Muscle of leg (tissue), 16 donors: ENCODE measurements at places on chromosomes 4 and X. TPM values are rescaled to one million over a fixed set of nuclear protein-coding genes. Genes with fewer than 3 reads are reported as not detected.

PAGE4 gene
- not detected for polyA plus RNA-seq

SMIM10 gene
- polyA plus RNA-seq, result 14.0 TPM

TLR10 gene
- 0.38 TPM for polyA plus RNA-seq

STAP1 gene
- polyA plus RNA-seq, result not detected

GSX2 gene
- polyA plus RNA-seq, result not detected

NAA15 gene
- 23.6 TPM for polyA plus RNA-seq

BRS3 gene
- polyA plus RNA-seq, result not detected

SYP gene
- polyA plus RNA-seq, result 1.2 TPM

NALF2 gene
- polyA plus RNA-seq, result 1.2 TPM

GAGE12H gene
- polyA plus RNA-seq, result not detected

FRYL gene
- polyA plus RNA-seq, result 25.9 TPM

CABS1 gene
- not detected for polyA plus RNA-seq

AFF2 gene
- 0.61 TPM for polyA plus RNA-seq

MPC1L gene
- not detected for polyA plus RNA-seq

SORCS2 gene
- 7.4 TPM for polyA plus RNA-seq

PPP4R3C gene
- polyA plus RNA-seq, result not detected

SLC7A11 gene
- 0.59 TPM for polyA plus RNA-seq

TAF1 gene
- 24.9 TPM for polyA plus RNA-seq

DGKK gene
- not detected for polyA plus RNA-seq

TLR1 gene
- 2.7 TPM for polyA plus RNA-seq

PAGE2B gene
- not detected for polyA plus RNA-seq

ACE2 gene
- polyA plus RNA-seq, result not detected

NMU gene
- 2.2 TPM for polyA plus RNA-seq

HTN3 gene
- polyA plus RNA-seq, result not detected

SMIM31 gene
- 0.12 TPM for polyA plus RNA-seq

RENBP gene
- 5.9 TPM for polyA plus RNA-seq

HPSE gene
- 0.55 TPM for polyA plus RNA-seq

MCTS1 gene
- polyA plus RNA-seq, result 43.6 TPM

ADGRG2 gene
- polyA plus RNA-seq, result 3.6 TPM

SPANXD gene
- polyA plus RNA-seq, result not detected

RASSF6 gene
- polyA plus RNA-seq, result 0.22 TPM

PDCL2 gene
- not detected for polyA plus RNA-seq

SATL1 gene
- 0.36 TPM for polyA plus RNA-seq

MTNR1A gene
- not detected for polyA plus RNA-seq

CYP2U1 gene
- polyA plus RNA-seq, result 5.6 TPM

DCLK2 gene
- 9.8 TPM for polyA plus RNA-seq
